ENCODE measurements at places on chromosomes 2 and 18. TPM values are rescaled to one million over a fixed set of nuclear protein-coding genes. Genes with fewer than 3 reads are reported as not detected.

The GCG gene
- not detected for total RNA-seq

The VIT gene
- 0.85 TPM for total RNA-seq

The SLC9A4 gene
- total RNA-seq = not detected

The ZNF804A gene
- total RNA-seq = under 0.01 TPM

The ALLC gene
- total RNA-seq = under 0.01 TPM

The FAHD2A gene
- total RNA-seq = 15.5 TPM

The CROCC2 gene
- total RNA-seq = not detected

The CHRNG gene
- total RNA-seq = not detected

The RIT2 gene
- total RNA-seq = not detected

The LYPD6 gene
- total RNA-seq = under 0.01 TPM

Measured in regular cardiac myocyte (primary cell).